ENCODE measurements at places on chromosomes 5 and 9. TPM values are rescaled to one million over a fixed set of nuclear protein-coding genes. Genes with fewer than 3 reads are reported as not detected.

PTGDS gene
- 39.5 TPM for total RNA-seq

- H3K27ac ChIP-seq = peak overlapping the region; percentile 77
- DNase-seq = no peak
These were observed 1.0 kb downstream of the FAM200C start for GRCh38 chr5:160398806-160399205.

GRCh38 chr5:28766565-28767158 is 1728.3 kb upstream of the CDH9 start:
- DNase-seq = peak; percentile 9
- no peak overlapping the region for H3K27ac ChIP-seq
- no peaks in the 10 kb centered on the region for H3K27me3 ChIP-seq
- no peaks in the 10 kb centered on the region for H3K36me3 ChIP-seq

DNA sequence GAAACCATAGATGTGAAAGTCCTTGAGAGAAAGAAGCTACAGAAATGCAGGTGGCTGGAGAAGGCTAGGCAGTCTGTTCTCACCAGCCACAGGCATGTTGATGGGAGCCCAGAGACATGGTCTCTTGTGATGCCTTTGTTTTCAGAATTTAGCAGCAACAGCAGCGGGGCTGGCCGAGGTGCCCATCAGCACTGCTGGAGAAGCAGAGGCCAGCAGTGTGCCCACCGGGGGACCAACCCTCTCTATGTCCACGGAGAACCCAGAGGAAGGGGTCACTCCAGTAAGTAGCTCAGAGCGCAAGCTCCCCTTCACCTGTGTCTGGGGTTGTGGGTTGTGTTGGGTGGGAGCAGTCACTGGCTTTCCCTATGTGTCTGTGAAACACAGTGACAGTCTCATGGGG is 59.6 kb downstream of the COL15A1 start:
- no peak overlapping the region for H3K4me3 ChIP-seq
- no peaks in the 10 kb centered on the region for H3K27me3 ChIP-seq
- H3K4me1 ChIP-seq = peaks cover 6% of the 10 kb centered on the region
- no peak for DNase-seq

DNA sequence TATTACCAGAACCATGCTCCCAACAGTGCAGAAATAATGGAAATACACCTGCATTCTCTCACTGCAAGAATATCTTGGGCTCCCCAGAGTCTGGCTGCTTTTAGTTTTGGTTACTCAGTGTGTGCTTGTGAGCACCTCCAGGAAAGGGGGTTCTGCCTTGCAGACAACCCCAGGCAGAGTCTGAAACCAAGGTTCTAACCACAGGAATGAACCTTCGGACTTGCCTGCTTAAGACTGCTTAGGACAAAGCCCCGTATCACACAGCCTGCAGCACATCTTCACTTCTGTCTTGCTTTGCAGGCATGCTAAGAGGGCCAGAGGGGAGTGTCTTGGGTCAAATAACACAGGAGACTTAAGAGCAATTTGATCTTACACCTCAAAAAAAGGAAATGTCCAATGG is 94.8 kb upstream of the SPATA31C2 start:
- DNase-seq = no peak
- H3K27ac ChIP-seq = no peak overlapping the region
- H3K4me3 ChIP-seq = no peak overlapping the region
- H3K4me1 ChIP-seq = no peaks in the 10 kb centered on the region

DNA sequence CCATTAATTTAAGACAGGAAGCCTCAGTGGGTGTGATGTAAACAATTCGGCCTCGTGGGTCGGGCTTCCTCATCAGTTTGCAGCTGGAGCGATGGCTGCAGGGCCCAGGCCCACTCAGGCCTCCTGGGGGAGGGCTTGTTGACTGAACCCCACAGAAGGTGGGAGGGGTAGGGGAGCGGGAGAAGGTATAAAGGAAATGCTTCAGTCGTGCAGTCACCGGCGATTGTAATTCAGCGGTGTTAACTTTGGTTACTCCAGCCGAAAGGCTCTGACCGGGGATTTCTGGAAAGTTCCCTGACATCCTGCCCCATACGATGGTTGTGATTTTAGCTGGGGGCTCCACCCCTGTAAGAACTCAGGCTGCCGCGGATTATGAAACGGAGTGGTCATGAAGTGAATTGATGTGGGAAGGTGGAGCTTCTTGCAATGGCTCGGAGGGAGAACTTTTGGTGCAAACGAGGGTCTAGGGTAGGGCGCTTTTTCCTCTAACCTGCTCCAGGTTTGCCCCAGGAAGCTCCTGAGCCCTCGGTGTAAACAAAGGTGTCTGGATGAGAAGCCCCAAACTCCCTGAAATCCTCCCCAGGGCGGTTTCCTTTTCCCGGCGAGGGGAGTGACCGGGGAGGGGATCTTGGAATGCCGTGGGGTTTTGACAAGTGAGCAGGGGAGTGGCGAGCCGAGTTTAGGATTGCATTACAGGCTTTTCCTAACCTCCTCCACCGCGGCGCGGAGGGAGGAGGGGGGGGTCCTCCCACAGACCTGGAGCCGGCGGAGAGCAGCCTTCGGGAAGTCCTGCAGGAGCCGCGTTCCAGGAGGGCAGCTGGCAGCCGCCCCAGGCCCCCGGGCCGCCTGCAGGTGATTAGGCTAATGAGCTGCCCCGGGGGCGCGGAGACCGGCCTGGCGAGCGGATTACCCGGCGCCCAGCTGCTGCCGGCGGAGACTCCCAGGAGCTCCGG is 215.5 kb downstream of the PDZD2 start:
- H3K27me3 ChIP-seq = no peaks in the 10 kb centered on the region
- DNase-seq = peak; percentile 42
- H3K4me3 ChIP-seq = peak overlapping the region; percentile 11
- H3K4me1 ChIP-seq = peaks cover 4% of the 10 kb centered on the region

DNA sequence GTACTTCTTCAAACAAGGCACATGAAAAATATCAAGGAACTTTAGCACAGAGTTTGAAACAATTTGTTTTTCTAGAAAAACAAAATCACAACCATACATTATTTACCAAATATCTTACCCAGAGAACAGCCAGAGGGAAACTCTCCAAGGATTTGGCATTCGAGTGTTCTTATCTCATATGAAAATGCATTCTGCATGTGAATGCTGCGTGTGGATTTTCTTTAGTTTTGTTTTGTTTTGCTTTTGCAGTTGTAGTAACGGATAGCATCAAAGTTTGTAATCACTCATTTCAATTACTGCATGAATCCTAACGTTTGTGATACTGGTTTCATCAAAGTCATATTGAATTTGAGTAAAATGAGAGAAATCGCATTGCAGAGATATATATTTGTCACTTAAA is 28.0 kb downstream of the ADAMTSL1 start:
- H3K4me1 ChIP-seq = no peaks in the 10 kb centered on the region
- H3K27me3 ChIP-seq = no peaks in the 10 kb centered on the region
- H3K27ac ChIP-seq = no peak overlapping the region
- no peak for DNase-seq
- no peak overlapping the region for H3K4me3 ChIP-seq
- H3K36me3 ChIP-seq = no peaks in the 10 kb centered on the region

GRCh38 chr5:170882345-170882744 is 20.5 kb downstream of the RANBP17 start:
- H3K27me3 ChIP-seq = no peaks in the 10 kb centered on the region
- no peak overlapping the region for H3K4me3 ChIP-seq
- H3K4me1 ChIP-seq = peaks cover 13% of the 10 kb centered on the region
- DNase-seq = no peak
- no peaks in the 10 kb centered on the region for H3K36me3 ChIP-seq

GRCh38 chr5:127536687-127537086 is 19.2 kb downstream of the PRRC1 start:
- H3K36me3 ChIP-seq = peaks cover 53% of the 10 kb centered on the region
- H3K4me3 ChIP-seq = no peak overlapping the region
- no peak overlapping the region for H3K27ac ChIP-seq
- H3K27me3 ChIP-seq = no peaks in the 10 kb centered on the region
- no peak for DNase-seq
- no peaks in the 10 kb centered on the region for H3K4me1 ChIP-seq

DNA sequence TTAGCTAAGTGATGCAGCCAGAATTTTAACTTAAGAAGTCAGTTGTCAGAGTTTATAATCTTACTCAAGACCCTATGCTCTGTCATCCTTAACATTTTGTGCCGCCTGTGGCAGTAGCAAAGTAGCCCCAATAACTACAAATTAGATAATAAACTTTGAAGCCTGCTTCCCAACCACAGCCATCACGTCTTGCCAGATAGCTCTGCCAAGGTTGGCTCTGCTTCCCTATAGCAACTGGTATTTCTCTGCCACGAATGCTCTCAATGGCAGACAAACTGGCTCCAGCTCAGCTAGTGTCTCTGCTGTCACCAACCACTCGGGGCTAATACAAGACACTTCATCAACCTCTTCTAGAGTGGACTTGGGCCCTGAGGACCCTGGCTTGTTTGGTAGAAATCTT is 576.1 kb downstream of the CDH12 start:
- H3K4me3 ChIP-seq = no peak overlapping the region
- no peaks in the 10 kb centered on the region for H3K27me3 ChIP-seq
- no peaks in the 10 kb centered on the region for H3K36me3 ChIP-seq
- H3K4me1 ChIP-seq = no peaks in the 10 kb centered on the region
- H3K27ac ChIP-seq = no peak overlapping the region
- no peak for DNase-seq

- no peaks in the 10 kb centered on the region for H3K27me3 ChIP-seq
- DNase-seq = no peak
- H3K4me3 ChIP-seq = no peak overlapping the region
- H3K4me1 ChIP-seq = no peaks in the 10 kb centered on the region
- no peak overlapping the region for H3K27ac ChIP-seq
These were observed 739.5 kb upstream of the GRAMD2B start for GRCh38 chr5:125683669-125684068.

Data from thyroid gland (tissue), 4 donors.